Osteocyte (in vitro differentiated cells): ENCODE measurements at places on chromosomes 11 and 22. TPM values are rescaled to one million over a fixed set of nuclear protein-coding genes. Genes with fewer than 3 reads are reported as not detected.
A peak's percentile ranks its signal among the peaks of the same experiment; 100 is the strongest.

The CFAP300 gene
- total RNA-seq: 3.1 and 4.9 TPM in 2 replicates

The MS4A4A gene
- not detected in 2 replicates for total RNA-seq

DNA sequence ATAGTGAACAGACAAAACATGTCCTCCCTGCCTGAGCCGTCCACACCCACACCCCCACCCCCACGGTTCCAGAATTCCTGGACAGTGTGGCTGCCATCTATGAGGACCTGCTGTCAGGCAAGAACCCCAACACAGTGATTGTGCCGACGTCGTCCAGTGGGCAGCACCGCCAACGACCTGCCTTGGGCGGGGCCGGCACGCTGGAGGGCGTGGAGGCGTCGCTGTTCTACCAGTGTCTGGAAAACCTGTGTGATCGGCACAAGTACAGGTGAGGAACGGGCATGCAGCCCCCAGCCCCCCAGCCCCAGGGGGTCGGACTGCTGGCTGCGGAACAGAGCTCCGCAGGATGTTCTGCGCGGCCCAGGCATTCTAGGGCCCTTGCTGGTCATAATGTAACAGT is 19.7 kb downstream of the ARFGAP2 start:
- no peak overlapping the region for H3K4me3 ChIP-seq
- H3K27me3 ChIP-seq: no peaks in the 10 kb centered on the region
- peaks cover 20% of the 10 kb centered on the region for H3K4me1 ChIP-seq
- no peak overlapping the region for H3K27ac ChIP-seq

DNA sequence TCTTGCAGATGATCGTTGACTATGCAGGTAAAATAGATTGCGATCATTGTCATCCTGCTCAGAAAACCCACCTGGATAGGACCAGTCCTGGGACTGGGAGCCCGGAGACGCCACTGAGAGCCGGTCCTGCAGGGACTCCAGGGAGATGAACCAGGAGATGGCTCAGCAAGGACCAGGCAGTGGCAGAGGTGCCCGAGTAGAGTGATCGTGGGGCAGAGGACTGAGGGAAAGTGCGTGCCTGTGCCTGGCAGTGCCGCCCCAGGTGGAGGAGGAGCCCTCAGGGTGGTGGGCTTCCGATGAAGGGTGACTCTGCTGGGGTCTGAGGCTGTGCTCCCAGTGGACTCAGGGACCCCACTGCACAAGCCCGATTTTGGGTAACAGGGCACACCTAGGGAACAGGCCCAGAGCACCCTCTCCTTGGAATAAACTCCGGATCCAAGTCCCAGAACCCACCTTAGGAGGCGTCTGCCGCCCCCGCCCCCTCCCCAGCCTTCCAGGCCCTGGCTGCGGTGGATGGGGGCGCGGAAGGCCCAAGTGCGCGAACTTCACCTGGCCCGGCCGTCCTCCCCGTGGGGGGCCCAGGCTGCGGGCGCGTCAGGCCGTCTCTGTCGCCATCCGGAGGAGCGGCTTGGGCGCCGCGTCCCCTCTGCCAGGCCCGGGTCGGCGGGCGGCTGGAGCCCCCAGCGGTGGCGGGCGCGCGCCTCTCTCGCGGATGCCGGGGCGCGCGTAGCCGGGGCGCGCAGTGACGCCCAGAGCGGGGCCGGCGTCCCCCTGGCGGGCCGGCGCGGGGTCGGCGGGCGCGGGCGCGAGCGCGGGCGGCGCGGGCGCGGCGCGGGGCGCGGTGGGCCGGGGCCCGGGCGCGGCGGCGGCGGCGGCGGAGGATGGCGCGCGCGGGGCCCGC is 1338.8 kb downstream of the BRD1 start:
- H3K27me3 ChIP-seq: no peaks in the 10 kb centered on the region
- DNase-seq: peak; percentile 84
- peak overlapping the region; percentile 23 for H3K27ac ChIP-seq
- H3K4me1 ChIP-seq: peaks cover 26% of the 10 kb centered on the region
- H3K36me3 ChIP-seq: no peaks in the 10 kb centered on the region

- no peaks in the 10 kb centered on the region for H3K4me1 ChIP-seq
- DNase-seq: no peak
- no peaks in the 10 kb centered on the region for H3K27me3 ChIP-seq
- no peak overlapping the region for H3K4me3 ChIP-seq
- H3K36me3 ChIP-seq: no peaks in the 10 kb centered on the region
Measured at GRCh38 chr11:6557761-6558674, 45.4 kb downstream of the RRP8 start.

DNA sequence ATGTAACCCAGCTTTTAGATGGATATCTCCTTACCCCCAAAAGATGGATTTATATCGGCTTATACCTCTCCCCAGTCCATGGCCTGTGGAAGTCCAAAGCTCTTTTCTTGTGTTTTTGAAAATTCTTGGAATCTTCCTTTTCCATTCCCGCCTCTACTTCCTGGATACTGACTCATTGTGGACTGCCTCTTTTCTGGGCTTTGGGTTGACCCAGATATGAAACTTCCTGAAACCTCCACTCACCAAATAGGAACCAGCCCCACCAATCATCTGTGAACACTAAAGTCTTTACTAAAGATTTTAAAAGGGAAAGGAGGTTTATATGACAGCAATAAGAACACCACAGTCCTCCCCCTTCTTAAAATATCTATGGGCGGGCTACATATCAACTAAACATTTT is 163.4 kb upstream of the SYN3 start:
- H3K4me1 ChIP-seq: no peaks in the 10 kb centered on the region
- no peaks in the 10 kb centered on the region for H3K27me3 ChIP-seq
- DNase-seq: no peak
- no peaks in the 10 kb centered on the region for H3K36me3 ChIP-seq
- H3K4me3 ChIP-seq: no peak overlapping the region

GRCh38 chr11:128359515-128359914 is 227.8 kb downstream of the ETS1 start:
- H3K27me3 ChIP-seq: peaks cover 16% of the 10 kb centered on the region
- no peak overlapping the region for H3K4me3 ChIP-seq
- H3K36me3 ChIP-seq: no peaks in the 10 kb centered on the region
- DNase-seq: no peak
- peaks cover 15% of the 10 kb centered on the region for H3K4me1 ChIP-seq

- H3K4me1 ChIP-seq: peaks cover 5% of the 10 kb centered on the region
- no peak overlapping the region for H3K27ac ChIP-seq
- no peak overlapping the region for H3K4me3 ChIP-seq
Measured at GRCh38 chr22:26620197-26620596, 1.6 kb upstream of the CRYBA4 start.

- no peak overlapping the region for H3K27ac ChIP-seq
- no peaks in the 10 kb centered on the region for H3K27me3 ChIP-seq
- H3K4me1 ChIP-seq: peaks cover 3% of the 10 kb centered on the region
Measured at GRCh38 chr11:115365907-115366306, 138.3 kb downstream of the CADM1 start.
